ENCODE measurements at places on chromosomes 7 and 10.

- no peak for DNase-seq
These were observed 23.6 kb upstream of the COBL start for GRCh38 chr7:51340029-51340838.

DNA sequence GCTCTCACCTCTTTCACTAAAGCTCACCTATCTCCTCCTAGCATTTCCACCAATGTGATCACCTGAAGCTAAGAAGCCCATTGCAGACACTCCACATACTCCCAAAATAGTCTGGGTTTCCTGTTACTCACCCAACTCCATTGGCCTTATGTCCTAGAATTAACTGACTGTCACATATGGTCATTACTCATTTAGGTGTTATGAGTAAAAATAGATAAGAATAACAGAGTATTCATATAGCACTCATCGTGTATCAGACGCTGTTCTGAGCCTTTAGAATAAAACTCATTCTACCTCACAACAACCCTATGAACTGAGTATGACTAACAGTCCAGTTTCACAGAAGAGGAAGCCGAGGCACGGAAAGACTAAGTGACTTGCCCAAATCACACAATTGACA is 174.2 kb upstream of the NPVF start:
- DNase-seq, result no peak

DNA sequence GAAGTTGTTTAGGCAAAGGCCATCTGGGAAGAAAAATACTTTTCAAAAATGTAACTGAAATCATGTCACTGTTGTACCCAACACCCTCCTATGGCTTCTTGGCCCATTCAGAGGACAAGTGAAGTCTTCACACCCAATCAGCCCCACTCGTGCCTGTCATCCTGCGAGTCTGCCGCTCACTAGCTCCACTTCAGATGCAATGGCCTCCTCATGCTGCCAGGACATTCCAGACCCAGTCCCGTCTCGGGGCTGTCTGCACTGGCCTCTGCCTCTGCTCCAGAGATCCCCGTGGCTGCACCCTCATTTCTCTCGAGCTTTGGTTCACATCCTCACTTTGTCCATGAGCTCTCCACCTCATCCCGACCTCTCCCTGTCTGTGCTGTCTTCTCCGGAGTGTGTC is 227.1 kb downstream of the KCNMA1 start:
- DNase-seq, result no peak

GRCh38 chr7:26478550-26478949 is 186.9 kb downstream of the SNX10 start:
- DNase-seq, result no peak

- no peak for DNase-seq
These were observed 231.3 kb downstream of the WDR37 start for GRCh38 chr10:1287487-1287886.

DNA sequence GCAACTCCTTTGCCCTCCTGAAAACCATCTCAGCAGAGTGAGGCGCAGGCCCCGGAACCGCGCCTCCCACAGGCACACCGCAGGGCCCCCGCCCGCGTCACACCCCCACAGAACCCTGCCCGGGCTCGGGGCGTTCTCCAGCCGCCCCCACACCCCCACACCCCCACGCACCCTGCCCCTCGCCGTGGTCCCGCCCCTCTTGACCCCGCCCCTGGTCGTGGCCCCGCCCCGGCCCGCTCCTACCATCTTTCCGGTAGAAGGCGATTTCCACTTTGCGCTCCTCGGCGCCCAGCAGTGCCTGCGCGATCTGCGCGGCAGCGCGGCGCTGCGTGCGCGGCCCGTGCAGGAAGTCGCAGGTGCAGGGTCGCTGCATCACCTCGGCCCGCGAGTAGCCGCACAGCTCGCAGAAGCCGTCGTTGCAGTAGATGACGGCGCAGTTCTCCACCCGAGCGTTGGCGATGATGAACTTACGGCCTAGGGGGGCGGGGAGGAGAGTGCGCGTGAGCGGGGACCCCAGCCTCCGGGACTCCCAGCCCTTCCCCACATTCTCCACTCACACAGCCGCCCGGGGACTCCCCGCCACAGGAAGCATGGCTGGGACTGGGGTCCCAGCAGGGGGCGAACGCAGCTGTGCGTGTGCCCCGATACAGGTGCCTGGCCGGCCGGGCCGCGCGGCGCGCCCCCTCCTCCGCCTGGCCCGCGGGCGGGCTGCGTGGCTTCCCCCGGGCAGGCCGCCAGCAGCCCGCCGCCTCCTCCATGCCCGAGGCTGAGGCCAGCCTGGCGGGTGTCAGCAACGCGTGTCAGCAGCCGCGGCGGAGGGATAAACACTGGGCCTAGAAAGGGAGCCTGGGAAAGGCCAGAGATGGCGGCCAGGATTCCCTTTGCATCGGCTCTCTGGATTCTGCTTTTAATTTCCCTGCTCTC is 3.4 kb downstream of the KCNH2 start:
- peak; percentile 86 for DNase-seq

DNA sequence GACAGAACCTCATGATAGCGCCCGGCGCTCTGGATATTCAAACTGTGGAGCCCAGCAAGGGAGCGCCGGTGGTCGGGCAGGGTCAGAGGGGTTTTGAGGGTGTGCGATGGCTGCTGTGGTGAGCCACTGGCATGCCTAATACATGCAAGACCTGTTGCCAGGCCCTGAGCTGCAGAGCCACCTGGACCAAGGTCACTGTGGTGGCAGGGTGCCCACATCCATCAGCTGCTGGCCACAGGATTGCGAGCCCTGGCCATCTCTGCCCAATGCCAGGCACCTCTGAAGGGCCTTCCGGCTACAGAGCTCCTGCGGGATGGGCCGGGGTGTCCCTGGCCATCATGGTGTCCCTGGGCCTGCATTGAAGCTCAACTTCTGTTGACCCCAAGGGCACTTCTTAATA is 123.0 kb upstream of the TNRC18 start:
- DNase-seq, result no peak

DNA sequence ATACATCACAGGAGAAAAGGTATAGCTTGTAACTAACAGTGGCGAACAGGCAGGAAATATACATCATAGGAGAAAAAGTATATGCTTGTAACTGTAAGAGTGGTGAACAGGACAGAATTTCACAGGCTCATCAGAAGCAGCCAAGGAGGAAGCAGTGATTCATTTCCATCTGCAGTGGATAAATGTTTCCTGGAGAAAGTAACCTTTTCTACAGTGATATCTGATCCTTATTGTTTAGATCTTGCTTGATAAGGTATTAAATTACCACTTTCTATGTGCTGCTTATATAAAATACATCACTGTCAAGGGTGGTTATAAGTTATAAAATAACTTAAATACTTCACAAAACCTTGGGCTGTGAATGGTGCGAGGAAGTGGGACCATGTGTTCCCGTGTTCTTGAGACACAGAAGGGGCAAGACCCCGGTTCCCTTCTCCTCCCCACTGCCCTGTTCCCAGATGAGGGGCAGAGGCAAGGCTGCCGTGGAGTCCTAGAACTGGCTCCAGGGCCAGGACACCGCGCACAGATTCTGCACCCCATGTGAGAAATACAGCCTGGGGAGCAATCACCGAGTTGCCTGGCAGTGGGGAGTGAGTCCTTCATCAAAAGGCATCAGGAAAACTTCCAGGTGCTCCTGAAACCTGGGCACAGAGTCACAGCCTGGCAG is 135.2 kb downstream of the DIP2C start:
- DNase-seq, result no peak

GRCh38 chr10:74924251-74924963 is 98.0 kb downstream of the KAT6B start:
- DNase-seq, result no peak

DNA sequence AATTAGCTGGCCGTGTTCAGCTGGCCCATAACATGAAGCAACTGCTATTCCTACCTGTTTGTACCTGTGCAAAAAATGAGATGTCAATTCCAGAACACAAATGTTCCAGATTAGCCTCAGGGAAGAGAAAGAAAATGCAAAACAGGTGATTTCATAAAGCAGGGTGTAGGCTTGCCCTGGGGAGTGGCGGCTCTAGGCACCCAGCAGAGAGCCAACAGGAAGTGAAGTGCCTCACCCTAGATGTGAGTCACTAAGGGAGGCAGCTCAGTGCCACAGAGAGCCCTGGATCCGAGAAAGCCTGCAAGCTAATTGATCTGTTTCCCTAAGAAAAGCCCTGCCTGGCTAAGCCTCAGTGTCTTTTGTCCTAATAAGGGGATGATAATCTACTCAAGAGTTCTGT is 240.0 kb downstream of the ARHGAP21 start:
- no peak for DNase-seq

- no peak for DNase-seq
These were observed 7.4 kb upstream of the CUL2 start for GRCh38 chr10:35097510-35097909.

DNA sequence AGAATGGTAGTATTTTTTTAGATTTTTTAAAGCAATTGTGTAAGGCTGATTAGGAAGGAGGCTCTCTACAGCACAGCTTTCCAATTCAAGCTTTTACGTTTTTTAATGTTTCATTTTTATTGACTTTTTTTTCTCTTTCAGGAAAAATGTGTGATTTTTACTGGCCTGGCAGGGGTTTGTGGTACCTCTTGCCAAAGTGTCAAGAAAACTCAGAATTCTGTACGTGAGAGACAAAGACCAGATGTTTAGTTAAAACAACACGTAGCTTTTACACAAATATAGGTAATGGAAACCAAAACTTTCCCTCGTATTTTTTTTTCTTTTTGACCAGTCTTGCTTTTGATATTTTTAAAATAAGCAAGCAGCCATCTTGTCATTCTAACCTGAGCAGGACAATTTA is 6.0 kb upstream of the NPVF start:
- no peak for DNase-seq

- DNase-seq, result no peak
These were observed 35.8 kb downstream of the MINDY3 start for GRCh38 chr10:15824498-15824897.

DNA sequence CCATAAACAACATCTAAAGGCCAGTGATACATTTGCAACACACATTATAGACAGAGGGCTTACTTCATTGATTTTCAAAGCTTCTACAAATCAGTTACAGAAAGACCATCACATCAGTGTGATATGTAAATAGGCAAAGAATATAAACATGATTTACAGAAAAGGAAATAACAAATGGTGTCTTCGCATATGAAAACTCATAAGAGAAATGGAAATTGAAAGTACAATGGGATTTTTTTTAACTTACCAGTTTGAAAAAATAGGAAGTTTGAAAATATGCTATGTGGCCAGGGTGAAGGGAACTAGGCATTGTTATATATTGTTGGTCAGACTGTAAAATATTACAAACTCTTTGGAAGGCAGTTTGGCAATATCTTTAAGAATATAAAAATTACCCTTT is 27.3 kb downstream of the SEC23IP start:
- DNase-seq, result no peak

GRCh38 chr7:151812967-151813366 is 63.9 kb downstream of the PRKAG2 start:
- DNase-seq, result no peak

DNA sequence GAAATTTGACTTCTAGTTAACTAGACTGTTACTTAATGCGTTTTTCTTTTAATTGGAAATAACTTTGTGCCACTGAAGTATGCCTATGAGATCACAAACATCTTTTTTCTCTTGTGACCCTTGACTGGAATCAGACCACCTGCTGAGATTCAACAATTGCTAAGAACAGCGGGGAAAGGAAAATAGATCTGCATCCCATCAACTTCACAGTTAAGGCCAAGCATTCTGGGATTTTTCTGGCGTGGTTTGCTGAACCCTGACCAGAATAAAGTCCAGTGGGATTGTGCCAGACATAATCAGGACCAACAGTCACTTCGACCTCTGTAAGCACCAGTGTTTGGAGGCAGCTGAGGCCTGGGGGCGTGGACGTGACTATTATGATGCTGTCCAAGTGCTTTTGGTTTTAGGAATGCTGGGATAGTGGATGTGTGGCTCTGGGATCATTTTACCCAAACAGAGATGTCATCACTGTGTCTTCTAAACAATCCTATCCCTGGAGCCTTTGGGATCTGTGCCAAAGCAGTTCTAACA is 373.3 kb upstream of the PRKCQ start:
- no peak for DNase-seq

GRCh38 chr10:109996766-109997171 is 11.0 kb upstream of the ADD3 start:
- no peak for DNase-seq

DNA sequence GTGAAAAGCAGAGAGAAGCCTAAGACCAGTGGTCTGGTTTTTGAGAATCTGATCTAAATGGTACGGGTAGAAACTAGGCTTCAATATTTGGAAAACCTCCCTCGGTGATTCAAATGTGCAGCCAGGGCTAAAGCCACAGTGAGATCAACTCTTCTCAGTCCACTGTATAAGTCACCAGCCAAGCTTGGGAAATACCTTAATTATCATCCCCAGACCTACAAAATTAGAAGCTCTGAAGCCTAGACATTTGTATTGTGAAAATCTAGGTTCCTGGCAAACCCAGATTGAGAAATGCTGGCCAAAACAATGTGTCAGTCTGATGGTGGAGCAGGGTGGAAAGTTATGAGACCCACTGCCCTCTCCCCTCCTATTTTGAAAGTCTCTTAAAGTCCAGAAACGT is 131.7 kb downstream of the DGKI start:
- DNase-seq, result no peak

DNA sequence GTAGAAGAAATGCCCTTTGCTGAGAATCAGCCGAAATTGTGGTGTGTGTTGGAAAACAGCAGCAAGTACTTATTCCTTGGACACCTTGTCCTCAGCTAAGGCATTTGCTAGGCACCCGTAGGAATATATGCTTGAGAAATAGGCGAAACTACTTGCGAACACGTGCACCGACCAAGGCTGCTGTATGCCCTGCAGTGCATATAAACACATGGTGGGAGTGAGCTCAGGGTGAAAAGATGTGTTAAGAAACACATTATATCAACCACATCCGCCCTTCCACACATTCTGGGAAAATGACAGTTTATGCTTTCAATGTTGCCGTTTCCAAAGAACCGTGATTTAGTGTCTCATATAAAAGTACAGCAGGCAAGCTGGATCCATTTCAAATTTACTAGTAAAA is 199.2 kb downstream of the JCAD start:
- DNase-seq, result no peak

DNA sequence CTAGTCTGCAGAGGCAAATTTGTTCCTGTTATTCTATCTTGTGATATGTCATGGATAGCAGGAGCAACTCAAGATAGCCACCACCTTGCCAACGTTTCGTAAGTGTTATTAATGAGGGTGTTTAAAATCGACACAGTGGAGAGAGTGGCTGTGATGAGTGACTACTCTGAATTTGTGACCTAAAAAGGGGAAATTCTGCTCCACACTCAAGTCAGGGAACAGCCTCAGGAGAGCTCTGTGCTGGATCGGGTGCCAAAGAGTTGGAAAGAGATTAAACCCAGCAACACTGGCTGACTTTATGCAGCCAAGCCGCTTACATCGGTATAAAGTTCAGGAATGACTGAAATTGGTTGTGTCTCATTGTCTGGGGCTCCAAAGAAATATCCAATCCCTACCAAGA is 9.5 kb downstream of the TACC2 start:
- no peak for DNase-seq

- no peak for DNase-seq
These were observed 64.6 kb downstream of the COA1 start for GRCh38 chr7:43664681-43665080.
